ENCODE measurements at places on chromosomes 16 and 17. TPM values are rescaled to one million over a fixed set of nuclear protein-coding genes. Genes with fewer than 3 reads are reported as not detected.
A peak's percentile ranks its signal among the peaks of the same experiment; 100 is the strongest.

DNA sequence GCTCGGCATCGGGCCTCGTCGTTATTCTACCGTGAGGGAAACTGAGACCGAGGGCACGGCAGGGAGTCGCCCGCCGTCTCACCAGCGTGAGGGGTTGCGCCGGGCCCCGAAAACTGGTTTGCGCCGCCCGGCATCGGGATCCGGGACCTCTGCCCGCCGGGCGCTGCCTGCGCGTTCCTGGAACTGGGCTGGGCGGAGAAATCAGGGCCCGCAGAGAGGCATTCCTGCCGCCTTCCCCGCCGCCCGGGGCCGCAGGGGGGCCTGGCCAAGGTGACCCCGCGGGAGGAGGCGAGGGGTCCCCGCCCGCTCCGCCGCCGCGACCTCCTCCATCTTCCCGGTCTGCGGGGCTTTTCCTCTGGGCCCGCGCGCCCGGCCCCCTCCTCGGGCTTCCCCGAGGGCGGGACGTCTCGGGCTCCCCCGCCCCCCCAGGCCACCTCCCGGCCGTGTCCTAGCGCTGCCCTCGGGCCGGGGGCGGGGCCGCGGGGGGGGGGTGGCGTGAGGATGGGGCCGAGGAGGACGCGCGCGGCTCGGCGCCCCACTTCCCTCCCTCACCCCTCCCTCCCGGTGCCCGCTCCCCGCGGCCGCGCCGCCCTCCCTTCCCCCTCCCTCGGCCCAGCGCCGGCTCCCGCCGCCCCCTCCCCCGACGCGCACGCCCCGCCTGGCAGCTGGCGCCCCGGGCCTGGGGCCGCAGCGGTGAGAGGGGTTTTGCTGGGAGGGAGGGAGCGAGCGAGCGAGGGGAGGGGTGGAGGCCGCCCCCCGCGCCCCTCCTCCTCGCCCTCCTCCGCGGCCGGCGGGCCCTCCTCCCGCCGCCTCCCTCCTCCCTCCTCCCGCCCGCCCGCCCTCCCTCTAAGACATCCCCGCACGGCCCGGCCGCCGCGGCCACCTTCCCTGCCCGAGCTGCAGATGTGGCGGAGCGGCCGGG, at the start of gene GLIS2:
GLIS2 (plus strand) TSS at position 882 of the 922 bp plus-strand sequence. CDS start 16,214 bp downstream, outside the sequence.
- H3K4me1 ChIP-seq, result peaks cover 32% of the 10 kb centered on the region
- peak within 1 kb of the TSS; percentile 79 for H3K27ac ChIP-seq
- peak; percentile 89 for DNase-seq

The CD300H gene
- not detected for total RNA-seq

DNA sequence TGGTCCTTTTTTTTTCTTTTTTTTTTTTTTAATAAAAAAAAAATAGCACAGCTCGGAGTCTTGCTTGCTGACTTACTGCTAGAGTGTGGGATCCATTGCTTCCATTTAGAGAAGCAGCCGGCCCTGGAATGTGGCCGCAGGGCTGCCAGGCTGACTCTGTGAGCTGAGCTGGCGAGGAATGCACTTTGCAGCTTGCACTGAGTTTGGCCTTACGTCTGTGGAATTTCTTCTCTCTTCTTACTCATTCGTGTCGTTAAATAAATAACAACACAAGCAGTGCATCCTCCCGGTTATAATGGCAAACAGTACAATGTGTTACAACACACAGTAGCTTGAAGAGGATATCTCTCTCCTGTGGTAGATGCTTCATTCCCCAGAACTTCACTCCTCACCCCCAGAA, 69.2 kb downstream of the PRKCB start:
- H3K36me3 ChIP-seq, result no peaks in the 10 kb centered on the region
- peaks cover 13% of the 10 kb centered on the region for H3K4me1 ChIP-seq
- no peaks in the 10 kb centered on the region for H3K27me3 ChIP-seq

The ZNF48 gene
- 37.9 TPM for total RNA-seq

DNA sequence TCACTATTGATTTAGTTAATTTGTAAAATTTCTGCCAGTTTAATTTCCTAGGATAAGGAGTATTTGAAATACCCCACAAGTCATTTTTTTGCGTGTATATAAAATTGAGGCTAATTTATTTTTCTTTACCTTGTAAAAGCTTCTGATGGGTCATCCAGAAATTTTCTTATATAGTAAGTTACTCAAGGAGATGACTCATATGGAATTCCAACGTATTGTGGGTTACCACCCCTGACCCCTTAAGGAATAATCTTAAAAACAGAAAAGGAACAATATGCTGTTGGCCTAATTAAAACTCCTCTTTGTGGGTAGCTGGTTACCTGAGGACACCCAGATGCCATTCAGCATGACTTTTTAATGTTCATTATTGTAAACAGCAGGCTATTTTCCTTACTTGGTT, 13.6 kb downstream of the HEATR6 start:
- H3K4me1 ChIP-seq, result no peaks in the 10 kb centered on the region
- H3K27me3 ChIP-seq, result no peaks in the 10 kb centered on the region
- H3K36me3 ChIP-seq, result peaks cover 7% of the 10 kb centered on the region
- no peak for DNase-seq

DNA sequence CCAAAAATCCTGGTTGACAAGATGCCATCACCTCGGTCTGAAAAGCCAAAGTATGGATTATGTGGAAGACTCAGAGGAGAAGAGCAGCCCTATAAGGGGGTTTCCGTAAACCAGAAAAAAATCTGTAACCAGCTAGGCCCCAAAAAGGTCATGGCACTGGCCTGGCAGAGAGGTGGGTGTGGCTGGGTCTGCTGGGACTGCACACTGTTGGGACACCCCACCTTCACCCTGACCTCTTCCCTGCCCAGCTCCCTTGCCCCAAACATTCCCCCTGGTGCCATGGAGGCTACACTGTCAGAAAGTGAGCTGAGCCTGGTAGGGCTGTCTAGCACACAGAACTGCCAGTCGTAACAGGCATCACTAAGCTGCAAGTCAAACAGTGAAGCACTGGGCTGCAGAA, 6.5 kb downstream of the SLC47A2 start:
- H3K4me1 ChIP-seq, result peaks cover 11% of the 10 kb centered on the region
- H3K27ac ChIP-seq, result no peak overlapping the region
- DNase-seq, result no peak
- H3K36me3 ChIP-seq, result no peaks in the 10 kb centered on the region

GRCh38 chr17:68719431-68719830, 118.3 kb upstream of the FAM20A start:
- no peak overlapping the region for H3K4me3 ChIP-seq
- no peaks in the 10 kb centered on the region for H3K27me3 ChIP-seq
- no peak for DNase-seq
- no peak overlapping the region for H3K27ac ChIP-seq
- no peaks in the 10 kb centered on the region for H3K36me3 ChIP-seq
- no peaks in the 10 kb centered on the region for H3K4me1 ChIP-seq

The CRYBA1 gene
- not detected for total RNA-seq

Data from GM23338 (cell line).